ENCODE measurements at places on chromosomes 3 and 15. TPM values are rescaled to one million over a fixed set of nuclear protein-coding genes. Genes with fewer than 3 reads are reported as not detected.

DNA sequence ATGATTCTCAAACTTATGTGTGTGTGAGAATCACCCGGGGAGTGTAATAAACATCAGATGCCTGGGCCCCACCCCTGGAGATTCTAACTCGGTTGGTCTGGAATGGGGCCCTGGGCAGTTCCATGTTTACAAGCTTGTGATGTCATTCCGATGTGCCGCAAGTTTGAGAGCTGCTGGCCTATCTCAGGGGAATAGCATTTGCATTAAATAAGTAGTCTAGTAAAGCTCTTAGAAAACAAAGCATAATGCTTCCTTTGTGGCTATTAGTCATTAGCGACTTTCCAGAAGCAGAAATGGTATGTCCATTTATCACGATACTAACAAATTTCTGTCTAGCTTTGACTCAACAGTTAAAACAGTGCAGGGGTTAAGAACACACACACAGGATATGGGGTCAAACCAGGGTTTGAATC is 20.9 kb downstream of the PGBD4 start:
- DNase-seq, result peak; percentile 29

DNA sequence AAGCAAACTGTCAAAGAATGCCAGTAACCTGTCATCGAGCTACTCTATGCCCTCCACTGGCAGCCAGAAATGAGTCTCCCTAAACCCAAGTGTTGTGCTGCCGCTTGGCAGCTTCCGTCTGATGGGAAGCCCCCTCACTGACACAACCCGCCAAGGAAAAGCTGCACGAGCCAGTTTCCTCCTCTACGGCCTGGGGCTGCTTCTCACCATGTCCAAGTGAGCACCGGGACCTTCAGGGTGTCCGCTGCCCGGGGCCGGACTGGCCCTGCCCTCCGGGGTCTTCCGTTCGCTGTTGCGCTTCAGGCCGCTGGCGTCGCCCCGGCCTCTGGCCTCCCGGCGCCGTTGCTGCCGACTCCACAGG is 490 bp downstream of the TOMM70 start:
- DNase-seq, result peak; percentile 25

- no peak for DNase-seq
Measured at GRCh38 chr3:60133269-60134162, 1083.7 kb upstream of the CFAP20DC start.

GRCh38 chr15:73996939-73997338 is 2.4 kb downstream of the PML start:
- DNase-seq, result no peak

DNA sequence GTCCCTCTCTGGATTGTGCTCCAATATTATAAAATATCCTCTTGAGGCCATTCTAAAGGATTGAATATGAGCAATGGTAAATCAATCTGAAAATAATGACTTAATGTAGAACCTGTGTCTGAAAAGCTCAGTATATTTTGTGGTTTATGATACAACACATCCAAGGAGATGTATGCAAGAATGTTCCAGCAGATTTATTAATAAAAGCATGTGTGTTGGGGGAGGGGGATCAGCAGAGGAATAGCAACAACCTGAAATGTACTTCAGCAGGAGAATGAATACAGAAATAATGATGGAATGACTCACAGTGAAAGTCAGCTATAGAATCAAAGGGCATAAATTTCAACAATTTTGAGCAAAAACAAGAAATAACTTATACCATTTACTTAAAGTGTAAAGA is 56.7 kb upstream of the NUDT16 start:
- DNase-seq, result no peak

GRCh38 chr3:147410526-147411237 is 1.5 kb downstream of the ZIC1 start:
- DNase-seq, result no peak

GRCh38 chr3:15769256-15769915 is 28.4 kb downstream of the ANKRD28 start:
- no peak for DNase-seq

DNA sequence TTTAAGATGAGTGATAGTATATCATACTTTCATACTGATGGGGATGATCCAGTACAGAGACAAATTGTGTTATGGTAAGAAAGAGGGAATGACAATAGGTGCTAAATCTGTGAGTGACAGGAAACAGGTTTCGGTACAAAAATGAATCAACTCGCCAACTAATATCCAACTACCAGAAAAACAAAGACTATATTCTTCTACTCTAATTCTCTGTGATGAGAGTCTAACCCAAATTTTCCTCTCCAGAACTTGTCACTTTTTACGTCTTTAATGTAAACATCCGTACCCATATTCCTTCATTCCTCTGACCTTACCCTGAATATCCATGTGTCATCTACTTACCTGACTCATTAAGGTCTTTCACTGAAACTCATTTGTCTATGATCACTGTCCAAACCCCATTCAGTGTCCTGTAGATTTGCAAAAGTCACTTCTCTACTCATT is 39.6 kb downstream of the SCAPER start:
- no peak for DNase-seq

- DNase-seq, result no peak
Measured at GRCh38 chr15:90190606-90191343, 10.4 kb upstream of the SEMA4B start.

GRCh38 chr3:170563712-170564423 is 22.0 kb downstream of the SLC7A14 start:
- DNase-seq, result no peak

DNA sequence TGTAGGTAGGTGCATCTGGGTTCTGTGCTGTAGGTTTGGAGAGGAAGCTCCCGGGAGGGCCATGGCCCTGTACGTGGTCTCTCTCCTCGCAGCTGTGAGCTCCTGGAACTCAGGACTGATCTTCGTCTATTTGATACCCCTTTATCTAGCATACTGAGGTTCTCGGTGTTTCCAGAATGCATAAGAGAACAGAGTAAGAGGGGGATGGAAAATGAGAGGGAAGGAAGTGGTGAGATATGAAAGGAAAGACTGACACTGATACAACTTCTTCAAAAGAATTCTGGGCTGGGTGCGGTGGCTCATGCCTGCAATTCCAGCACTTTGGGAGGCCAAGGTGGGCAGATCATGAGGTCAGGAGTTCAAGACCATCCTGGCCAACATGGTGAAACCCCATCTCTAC is 90.7 kb downstream of the CHRD start:
- no peak for DNase-seq

DNA sequence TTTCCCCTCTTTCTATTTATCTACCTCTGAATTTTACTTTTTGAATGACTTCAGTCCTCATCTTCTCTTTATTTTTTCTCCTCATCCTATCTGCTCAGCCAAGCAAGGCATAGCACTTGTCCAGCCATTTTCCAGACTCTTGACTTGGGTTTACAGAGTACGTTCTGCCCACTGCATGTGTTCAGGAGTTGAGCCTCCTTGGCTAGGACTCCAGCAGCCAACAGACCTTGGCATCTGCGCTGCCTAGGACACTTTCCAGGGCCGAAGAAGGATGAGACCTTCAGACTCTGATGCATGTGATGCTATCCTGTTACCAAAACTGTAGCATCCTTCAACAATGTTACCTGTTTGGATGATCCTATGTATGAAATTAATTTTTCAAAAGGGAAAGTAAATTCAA is 59.7 kb downstream of the HES1 start:
- no peak for DNase-seq

DNA sequence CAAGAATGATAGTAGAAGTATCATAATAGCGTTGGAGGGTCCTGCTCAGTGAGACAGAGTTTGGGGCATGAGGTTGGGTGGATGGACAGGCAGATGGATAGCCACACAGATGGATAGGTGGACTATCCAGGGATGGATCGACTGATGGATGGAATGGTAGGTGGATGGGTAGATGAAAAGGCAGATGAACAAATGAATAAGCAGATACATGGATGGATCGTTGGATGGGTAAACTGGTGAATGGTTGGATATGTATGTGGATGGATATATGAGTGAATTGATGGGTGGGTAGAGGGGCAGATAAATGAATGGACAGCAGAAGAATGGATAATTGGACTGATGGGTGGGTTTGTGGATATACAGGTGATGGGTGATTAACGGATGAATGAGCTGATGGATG is 9.5 kb downstream of the CPNE9 start:
- DNase-seq, result no peak

- DNase-seq, result no peak
Measured at GRCh38 chr3:115974940-115975339, 351.6 kb downstream of the GAP43 start.

- DNase-seq, result no peak
Measured at GRCh38 chr15:75235760-75236729, 22.1 kb upstream of the GOLGA6C start.

- peak; percentile 16 for DNase-seq
Measured at GRCh38 chr3:123194552-123194951, 7.2 kb upstream of the SEC22A start.

The CPNE9 gene
- total RNA-seq, result not detected

The PLCD1 gene
- 9.8 TPM for total RNA-seq

The ZNF80 gene
- total RNA-seq, result not detected

The ATP10A gene
- total RNA-seq, result 3.0 TPM

The LEKR1 gene
- total RNA-seq, result 5.1 TPM

The TM6SF1 gene
- total RNA-seq, result not detected

The IDH2 gene
- 108 TPM for total RNA-seq

The IL12A gene
- 1.0 TPM for total RNA-seq

The ADAMTSL3 gene
- 1.1 TPM for total RNA-seq

The RTP3 gene
- not detected for total RNA-seq

The CASR gene
- 2.3 TPM for total RNA-seq

The FYTTD1 gene
- 37.4 TPM for total RNA-seq

The KCNMB3 gene
- 6.4 TPM for total RNA-seq
